Dermis microvascular lymphatic vessel endothelial cell (primary cell): ENCODE measurements at places on chromosomes 11 and 22.

- DNase-seq = no peak
Observed at GRCh38 chr11:3933165-3933628, 77.7 kb downstream of the STIM1 start.

DNA sequence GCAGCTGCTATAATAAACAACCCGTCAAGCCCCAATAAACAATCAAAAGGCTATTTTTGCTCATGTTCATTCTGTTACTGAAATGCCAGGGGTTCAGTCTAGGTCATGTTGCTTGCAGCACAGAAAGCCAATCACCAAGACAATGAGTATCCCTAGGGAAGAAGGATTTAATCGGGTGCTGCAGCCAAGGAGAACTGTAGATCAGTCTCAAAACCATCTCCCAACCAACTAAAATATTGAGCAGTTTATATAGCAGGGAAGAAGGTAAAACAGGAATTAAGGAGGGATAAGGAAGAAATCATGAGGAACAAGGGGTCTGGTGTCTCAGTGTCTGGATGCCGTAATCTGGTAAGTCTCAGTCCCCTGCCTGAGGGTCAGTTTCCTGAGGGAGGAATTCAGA lies 169.5 kb downstream of the BLID start:
- no peak for DNase-seq

DNA sequence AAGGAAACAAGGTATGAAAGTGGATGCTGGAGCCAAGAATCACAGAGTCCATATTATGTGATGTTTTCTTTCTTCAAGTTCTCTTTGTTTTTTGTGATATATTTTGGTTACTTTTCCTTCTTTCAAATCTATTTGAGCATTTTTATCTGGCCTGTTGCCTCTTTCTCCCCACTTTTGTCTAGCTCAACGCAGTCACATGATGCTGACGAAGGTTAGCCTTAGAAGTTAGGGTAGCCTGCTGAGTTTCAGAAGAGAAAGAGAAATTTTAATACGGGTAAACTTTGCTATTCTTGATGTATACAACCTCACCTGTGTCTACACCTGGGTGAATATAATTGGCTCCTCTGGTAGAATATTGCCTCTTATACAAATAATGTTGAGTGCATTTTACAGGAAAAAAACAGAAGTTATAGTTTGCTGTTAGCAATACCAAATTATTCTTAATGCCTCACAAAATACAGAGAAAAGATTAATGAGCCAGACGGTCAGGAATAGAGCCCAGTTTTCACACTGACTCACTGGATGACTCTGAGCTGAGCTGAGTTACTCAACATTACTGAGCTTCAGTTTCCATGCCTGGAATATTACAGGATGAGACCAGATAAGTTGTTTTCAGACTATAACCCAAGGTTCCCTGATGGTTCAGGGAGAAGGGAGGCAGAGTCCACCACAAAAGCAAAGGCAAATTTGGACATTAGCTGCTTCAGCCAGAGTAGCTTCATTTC lies 161.6 kb upstream of the BDNF start:
- no peak for DNase-seq

DNA sequence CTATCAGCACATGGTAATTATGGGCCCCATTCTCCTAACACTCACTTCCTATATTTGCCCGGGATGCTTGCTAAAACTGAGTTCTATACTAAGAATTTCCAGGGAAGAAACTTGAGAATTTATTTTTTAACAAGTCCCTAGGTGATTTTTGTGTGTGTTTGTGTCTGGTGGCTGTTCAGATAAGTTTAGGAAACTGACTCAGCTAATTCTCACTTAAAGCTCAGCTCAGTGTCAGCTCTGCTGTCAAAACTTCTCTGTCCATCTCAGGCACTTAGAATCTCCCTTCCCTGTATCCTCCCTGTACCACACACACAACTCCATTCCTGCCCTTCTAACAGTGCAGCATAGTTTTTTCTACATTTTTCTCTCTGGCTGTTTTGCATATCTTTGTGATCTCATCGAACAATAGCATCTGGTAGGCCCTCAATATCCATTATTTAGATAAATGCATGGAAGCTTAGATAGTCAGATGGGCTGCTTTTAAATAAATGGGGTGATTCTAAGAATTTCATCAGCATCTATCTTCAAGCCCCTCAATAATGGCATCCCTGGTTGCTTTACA lies 69.3 kb downstream of the PIWIL4 start:
- no peak for DNase-seq

GRCh38 chr11:2459796-2460531 lies 15.2 kb downstream of the KCNQ1 start:
- no peak for DNase-seq

GRCh38 chr22:44359496-44360110 lies 46.9 kb upstream of the SHISAL1 start:
- no peak for DNase-seq

DNA sequence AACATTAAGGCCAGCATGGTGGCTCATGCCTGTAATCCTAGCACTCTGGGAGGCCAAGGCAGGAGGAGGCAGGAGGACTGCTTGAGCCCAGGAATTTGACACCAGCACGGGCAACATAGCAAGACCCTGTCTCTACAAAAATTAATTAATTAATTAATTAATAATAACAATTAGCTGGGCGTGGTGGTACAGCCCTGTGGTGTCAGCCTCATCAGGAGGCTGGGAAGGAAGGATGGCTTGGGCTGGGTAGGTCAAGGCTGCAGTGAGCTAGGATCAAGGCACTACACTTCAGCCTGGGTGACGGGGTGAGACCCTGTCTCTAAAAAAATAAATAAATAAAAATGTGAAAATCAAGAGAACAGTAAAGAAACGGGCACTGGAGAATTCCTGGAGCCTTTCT lies 1.4 kb downstream of the ARFGAP3 start:
- no peak for DNase-seq

DNA sequence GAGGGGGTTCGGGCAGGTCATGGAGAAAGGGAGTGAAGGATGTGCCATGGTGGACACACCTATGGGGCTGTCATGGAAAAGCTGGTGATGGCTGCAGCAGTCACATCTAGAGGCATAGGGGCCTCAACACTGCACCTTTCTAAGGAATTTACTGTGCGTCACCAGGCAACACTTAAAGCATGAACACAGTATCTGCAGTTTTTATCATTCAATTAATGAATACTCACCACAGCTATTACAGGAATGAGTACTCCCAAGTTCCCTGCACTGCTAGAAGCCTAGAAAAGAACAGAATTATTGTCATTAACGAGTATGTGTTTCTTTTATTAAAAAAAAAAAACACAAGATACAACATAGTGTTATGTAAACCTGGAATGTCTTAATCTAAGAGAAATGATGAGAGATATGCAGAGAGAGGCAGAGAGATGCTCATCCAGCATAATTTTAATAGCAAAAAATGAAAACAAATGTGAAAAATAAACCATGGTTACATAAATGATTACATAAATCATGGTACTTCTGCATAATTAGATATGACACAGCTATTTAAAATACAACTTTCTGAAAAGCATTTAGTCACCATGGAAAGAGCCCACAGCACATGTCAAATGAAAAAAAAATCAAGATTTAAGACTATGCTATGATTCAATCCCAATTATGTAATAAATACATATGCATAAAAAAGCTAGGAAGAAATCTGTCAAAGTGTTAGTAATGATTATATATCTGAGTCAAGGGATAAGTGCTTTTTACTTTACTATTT lies 19.2 kb downstream of the SERPIND1 start:
- DNase-seq = no peak

- DNase-seq = no peak
Observed at GRCh38 chr11:7498193-7498592, 12.9 kb downstream of the OLFML1 start.

DNA sequence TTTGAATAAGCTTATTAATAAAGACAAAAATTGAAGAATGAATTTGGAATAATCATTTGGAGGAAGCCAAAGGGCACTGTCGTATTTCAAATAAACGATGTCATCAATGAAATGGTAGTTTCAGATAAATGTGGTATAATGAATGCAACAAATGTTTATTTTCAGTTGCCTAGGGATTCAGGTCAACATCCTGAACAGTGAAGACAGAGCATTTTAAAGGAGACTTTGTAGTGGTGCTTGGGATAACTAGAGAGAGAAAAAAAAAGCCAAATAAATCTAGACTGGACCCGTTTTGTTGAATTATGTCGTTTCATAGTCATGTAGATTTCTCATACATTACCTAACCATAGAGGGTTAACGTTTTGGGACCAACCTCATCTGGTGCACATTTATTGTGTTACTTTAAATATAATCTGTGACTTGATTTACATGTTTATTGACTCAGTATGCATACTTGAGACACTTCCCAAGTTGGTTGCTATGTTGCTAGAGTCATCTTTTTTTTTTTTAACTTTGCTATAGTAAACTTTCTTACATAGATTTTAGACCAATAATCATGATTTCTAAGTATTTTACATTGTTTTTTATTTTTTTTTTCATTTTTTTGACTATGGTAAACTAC lies 111.1 kb downstream of the NCAM1 start:
- DNase-seq = no peak

DNA sequence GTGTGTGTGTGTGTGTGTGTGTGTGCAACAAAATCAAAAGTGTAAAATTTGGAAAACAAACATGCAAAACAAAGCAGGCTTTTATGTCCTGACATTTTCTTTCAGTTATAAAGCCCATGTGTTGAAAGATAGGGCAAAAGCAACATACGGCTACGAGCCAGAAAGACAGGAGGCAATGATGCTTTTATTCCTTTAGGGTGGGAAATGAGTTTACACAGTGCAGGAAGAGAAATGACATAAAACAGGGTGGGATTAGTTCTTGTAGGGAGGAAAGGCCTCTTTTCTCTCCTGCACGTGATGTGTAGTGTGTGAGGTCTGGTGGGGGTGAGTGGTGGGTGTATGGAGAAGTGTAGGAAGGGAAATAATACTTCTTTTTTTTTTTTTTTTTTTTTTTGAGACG lies 29.4 kb downstream of the IL18 start:
- DNase-seq = no peak

DNA sequence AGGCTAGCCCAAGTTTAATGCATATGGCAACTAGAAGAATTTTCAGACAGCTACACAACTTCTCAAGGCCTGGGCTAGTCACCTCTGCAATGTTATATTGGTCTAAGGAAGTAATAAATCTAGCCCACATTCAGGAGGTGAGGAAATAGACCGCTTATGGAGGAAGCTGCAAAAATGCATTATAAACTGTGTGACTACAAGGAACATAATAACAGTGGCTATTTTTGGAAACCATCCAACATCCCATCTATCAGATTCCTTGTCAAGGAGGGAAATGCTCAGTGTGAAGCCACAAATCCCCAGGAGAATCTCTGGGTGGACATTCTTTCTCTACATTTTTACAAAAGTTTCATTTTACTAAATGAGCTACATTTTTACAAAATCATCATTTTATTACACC lies 76.1 kb downstream of the BBOX1 start:
- no peak for DNase-seq

- DNase-seq = no peak
Observed at GRCh38 chr22:50738649-50739227, 734 bp downstream of the ACR start.

GRCh38 chr11:106021181-106021966 lies 666 bp downstream of the MSANTD4 start:
- no peak for DNase-seq

GRCh38 chr11:20672575-20672974 lies 3.2 kb downstream of the NELL1 start:
- DNase-seq = peak; percentile 0

- no peak for DNase-seq
Observed at GRCh38 chr22:48353116-48353947, 1474.3 kb downstream of the BRD1 start.

- no peak for DNase-seq
Observed at GRCh38 chr11:92527467-92527866, 302.8 kb downstream of the FAT3 start.

DNA sequence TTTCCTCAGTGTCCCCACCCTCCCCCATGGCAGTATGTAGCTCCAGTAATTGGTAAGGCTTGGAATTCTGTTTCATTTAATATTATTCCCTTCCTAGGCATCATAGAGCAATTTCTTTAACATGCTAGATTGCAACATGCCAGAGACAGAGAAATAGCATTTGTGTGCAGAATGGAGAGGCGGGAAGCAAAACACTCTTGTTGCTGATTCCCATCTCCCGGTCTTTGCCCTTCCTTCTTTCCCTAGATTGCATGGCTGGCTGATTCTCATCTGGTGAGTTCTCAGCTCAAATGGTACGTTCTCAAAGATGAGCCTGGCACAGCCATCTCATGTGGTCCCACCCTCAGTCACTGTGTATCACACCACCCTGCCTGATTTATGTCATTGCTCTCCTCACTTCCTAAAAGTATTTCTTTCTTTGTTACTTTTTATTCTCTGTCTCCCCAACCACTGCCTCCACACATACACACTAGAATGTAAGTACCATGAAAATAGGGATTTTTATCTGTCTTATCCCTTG lies 66.9 kb downstream of the ARFGAP2 start:
- no peak for DNase-seq
